Prostate gland (tissue), 2 donors: ENCODE measurements at places on chromosomes 1 and 21.

GRCh38 chr1:181015251-181015615, 7.4 kb downstream of the STX6 start:
- DNase-seq: no peak

GRCh38 chr1:178639326-178639725, 85.7 kb upstream of the RALGPS2 start:
- no peak for DNase-seq

- no peak for DNase-seq
Observed at GRCh38 chr1:245615001-245615400, 460.2 kb downstream of the KIF26B start.

- no peak for DNase-seq
Observed at GRCh38 chr21:43884012-43884860, 19.2 kb downstream of the AGPAT3 start.

- DNase-seq: no peak
Observed at GRCh38 chr1:237316352-237316751, 274.4 kb downstream of the RYR2 start.

DNA sequence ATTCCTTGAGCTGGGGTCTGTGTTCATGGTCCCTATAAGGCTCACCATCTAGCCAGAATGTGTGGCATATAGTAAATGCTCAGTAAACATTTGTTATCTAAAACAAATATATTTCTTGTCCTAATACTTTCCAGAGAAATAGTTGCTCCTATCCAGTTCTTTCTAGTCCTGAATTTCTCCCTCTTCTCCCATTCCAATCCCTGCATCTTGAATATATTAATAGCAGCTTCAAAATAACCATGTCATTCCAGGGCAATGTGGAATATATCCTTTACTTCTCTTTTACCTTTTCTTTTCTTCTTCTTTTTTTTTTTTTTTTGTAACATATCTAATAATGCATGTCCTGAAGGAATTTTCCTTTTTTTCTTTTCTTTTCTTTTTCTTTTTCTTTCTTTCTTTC, 10.4 kb downstream of the DNAJB4 start:
- no peak for DNase-seq

GRCh38 chr1:65211331-65211730, 63.3 kb downstream of the AK4 start:
- no peak for DNase-seq
